Liver (tissue), 10 donors: ENCODE measurements at places on chromosomes 1 and 21. TPM values are rescaled to one million over a fixed set of nuclear protein-coding genes. Genes with fewer than 3 reads are reported as not detected.

DNA sequence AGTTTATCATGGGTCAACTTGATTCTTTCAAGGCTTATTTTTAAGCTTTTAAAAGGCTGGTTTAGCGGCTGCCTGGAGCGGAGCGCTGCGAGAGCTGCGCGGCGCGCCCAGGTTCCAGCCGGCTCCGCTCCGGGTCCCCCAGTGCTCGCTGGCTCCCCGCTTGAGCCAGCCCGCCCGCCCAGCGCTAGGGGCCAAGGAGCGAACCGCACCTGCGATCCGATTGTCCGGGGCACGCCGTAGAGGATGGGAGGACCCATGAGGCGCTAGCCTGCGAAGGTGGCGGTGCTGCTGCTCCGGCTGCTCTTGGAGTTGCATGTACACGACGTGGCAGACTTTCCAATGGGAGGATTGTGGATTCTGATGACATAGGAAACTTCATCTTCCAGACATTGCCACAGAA, 9.9 kb upstream of the CFHR4 start:
- H3K4me3 ChIP-seq, result peak overlapping the region; percentile 55
- H3K36me3 ChIP-seq, result no peaks in the 10 kb centered on the region
- peaks cover 3% of the 10 kb centered on the region for H3K4me1 ChIP-seq
- H3K27me3 ChIP-seq, result no peaks in the 10 kb centered on the region
- peak; percentile 38 for DNase-seq
- no peak overlapping the region for H3K27ac ChIP-seq

DNA sequence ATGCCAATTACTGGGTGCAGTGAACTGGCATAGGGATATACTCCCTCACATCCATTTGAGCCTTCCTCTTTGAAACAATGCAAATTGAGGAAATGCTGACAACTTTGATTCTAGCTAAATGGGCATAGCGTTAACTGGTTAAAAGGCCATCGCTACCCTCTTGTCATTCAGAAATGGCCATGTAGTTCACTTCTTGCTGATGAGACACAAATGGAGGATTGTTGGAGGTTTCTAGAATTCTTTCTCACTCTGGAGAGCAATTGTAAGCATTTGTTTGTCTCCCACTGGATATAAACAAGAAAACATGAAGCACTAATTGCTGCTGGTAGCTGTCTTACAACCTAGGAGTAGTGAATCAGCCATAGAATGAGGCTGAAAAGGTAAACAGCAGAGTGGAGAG, 14.4 kb downstream of the PRDX6 start:
- H3K27ac ChIP-seq, result no peak overlapping the region
- H3K4me1 ChIP-seq, result no peaks in the 10 kb centered on the region
- DNase-seq, result no peak
- H3K36me3 ChIP-seq, result peaks cover 30% of the 10 kb centered on the region
- H3K27me3 ChIP-seq, result no peaks in the 10 kb centered on the region

DNA sequence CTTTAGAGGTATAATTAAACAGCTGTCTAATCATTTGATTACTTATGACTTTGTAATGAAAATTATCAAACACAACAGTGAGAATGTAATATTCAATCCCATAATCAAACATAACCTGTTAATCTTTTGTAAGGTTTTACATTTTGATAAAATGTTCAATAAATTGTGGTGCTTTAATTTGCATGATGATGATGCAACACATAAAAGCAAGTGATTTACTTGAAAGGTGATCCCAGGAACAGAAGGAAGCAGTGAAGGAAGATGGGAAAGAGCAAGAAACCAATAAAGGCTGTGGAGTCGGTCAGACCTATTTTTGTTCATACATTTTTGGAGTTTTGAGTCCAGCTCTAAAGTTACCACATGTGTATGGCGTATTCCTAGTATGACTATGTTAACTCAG, 29.6 kb downstream of the ZNF695 start:
- H3K27me3 ChIP-seq, result no peaks in the 10 kb centered on the region
- peak overlapping the region; percentile 29 for H3K4me3 ChIP-seq
- no peaks in the 10 kb centered on the region for H3K36me3 ChIP-seq
- no peak for DNase-seq
- no peak overlapping the region for H3K27ac ChIP-seq

- H3K4me3 ChIP-seq, result no peak overlapping the region
- H3K4me1 ChIP-seq, result peaks cover 4% of the 10 kb centered on the region
- no peak overlapping the region for H3K27ac ChIP-seq
- H3K27me3 ChIP-seq, result no peaks in the 10 kb centered on the region
- DNase-seq, result no peak
These were observed 37.3 kb downstream of the MAST2 start for GRCh38 chr1:45840704-45841103.

DNA sequence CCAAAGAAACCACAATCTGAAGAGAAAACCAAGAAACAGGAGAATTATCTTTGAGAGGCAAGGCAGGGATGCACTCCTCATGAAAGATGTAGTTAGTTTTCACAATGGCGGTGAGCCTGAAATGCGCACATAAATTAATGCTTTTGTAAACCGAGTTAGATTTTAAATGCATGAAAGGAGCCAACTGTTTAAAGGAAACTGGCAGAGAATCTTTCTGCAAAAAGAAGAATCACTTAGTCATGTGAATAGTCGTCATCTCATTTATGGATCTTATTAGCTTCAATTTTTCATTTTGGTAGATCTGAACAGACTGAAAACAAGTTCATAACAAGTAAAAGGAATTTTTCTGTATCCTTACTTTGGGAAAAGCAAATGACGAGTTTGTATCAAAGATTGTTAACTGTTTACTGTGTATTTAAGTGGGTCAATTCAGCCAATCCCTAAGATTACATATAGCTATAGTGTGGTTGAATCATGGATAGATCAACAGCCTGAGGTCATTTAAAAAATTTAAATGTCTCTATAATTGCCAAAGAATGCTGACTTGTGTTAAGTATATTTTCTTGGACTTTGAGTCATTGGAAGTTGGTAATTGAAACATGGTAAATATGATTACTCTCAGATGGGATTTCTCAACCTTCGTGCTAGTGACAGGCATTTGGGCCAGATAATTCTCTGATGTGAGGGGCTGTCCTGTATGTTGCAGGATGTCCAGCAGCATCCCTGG, 226.6 kb upstream of the KAZN start:
- H3K4me1 ChIP-seq, result no peaks in the 10 kb centered on the region
- H3K27me3 ChIP-seq, result no peaks in the 10 kb centered on the region
- no peak overlapping the region for H3K4me3 ChIP-seq
- no peak overlapping the region for H3K27ac ChIP-seq
- H3K36me3 ChIP-seq, result no peaks in the 10 kb centered on the region
- DNase-seq, result no peak

- H3K27me3 ChIP-seq, result no peaks in the 10 kb centered on the region
- no peak for DNase-seq
- no peaks in the 10 kb centered on the region for H3K36me3 ChIP-seq
These were observed 181.9 kb downstream of the SPATA17 start for GRCh38 chr1:217813031-217813430.

Gene PEX10
- 6.2 TPM for polyA plus RNA-seq

GRCh38 chr1:199399996-199400724, 627.4 kb upstream of the NR5A2 start:
- H3K27ac ChIP-seq, result no peak overlapping the region
- H3K27me3 ChIP-seq, result peaks cover 2% of the 10 kb centered on the region
- no peak for DNase-seq
- no peaks in the 10 kb centered on the region for H3K36me3 ChIP-seq
- H3K4me3 ChIP-seq, result no peak overlapping the region
- H3K4me1 ChIP-seq, result no peaks in the 10 kb centered on the region
